NCI-H524 treated with DMSO at 0.1 percent for 48 hours (cell line): ENCODE measurements at places on chromosomes 6 and 20.
A peak's percentile ranks its signal among the peaks of the same experiment; 100 is the strongest.

- no peak for DNase-seq
These were observed 54.3 kb upstream of the BACH2 start for GRCh38 chr6:90350689-90351554.

GRCh38 chr6:37503309-37503965, 3.7 kb upstream of the CCDC167 start:
- peak; percentile 62 for DNase-seq

DNA sequence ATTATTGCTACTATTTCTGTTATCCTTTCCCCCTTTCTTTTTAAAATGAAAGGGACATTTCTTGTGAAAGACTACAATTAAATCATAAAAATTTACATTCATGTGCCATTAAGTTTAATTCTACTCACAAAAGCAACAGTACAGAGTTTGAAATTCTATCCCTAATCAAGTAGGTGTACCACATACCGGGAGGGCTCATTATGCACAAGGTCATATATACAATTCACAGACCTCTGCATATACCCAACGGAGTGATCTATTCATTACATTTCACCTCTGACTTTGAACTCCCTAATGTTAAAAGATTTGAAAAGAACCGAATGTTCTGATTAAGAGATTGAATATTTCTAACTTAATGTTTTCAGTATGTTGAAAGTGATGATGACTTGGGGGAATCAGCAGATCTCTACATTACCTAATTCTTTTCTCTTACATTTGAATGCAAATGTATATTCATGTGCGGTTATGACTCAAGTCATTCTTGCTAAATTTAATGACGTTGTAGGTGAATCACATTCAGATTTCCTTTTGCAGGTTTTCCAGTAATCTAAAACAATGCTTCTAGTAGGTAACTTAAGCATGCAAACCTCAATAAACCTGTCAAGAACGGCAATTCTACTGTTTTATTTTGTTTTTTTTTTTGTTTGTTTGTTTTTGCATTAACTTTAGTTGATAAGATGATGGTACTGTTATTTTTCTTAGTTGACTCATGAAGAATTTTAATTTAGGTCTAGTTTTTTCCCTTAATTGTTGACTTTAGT, 7.3 kb downstream of the EYA4 start:
- DNase-seq = no peak

DNA sequence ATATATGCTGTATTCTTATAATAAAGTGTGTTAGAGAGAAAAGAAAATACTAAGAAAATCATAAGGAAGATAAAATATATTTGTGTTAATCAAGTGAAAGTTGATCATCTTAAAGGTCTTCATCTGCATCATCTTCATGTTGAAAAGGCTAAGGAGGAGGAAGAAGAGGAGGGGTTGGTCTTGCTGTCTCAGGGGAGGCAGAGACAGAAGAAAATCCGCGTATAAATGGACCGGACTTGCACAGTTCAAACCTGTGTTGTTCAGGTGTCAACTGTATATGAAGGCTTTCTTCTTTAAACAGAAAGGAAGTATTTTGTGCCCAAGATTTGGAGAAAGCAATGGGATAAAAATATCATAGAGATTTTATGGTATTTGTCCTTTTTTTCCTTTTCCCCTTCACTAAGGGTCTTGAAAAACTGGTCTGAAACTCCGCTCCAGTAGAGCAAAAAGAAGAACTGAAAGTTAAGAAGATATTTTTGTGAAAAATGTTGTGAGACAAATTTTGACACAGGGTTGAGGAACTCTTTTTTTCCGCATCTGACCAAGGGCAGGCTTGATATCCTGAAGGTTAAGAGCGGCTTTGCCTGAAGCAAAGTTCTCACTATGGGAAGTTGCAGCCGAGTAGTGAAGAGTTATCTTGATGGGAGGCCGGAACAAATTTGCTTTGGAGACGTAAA, 350.7 kb downstream of the LAMA2 start:
- DNase-seq = no peak

GRCh38 chr6:4129446-4129845, 5.9 kb downstream of the ECI2 start:
- DNase-seq = no peak

- DNase-seq = no peak
These were observed 5.1 kb downstream of the HLA-C start for GRCh38 chr6:31266567-31267360.

DNA sequence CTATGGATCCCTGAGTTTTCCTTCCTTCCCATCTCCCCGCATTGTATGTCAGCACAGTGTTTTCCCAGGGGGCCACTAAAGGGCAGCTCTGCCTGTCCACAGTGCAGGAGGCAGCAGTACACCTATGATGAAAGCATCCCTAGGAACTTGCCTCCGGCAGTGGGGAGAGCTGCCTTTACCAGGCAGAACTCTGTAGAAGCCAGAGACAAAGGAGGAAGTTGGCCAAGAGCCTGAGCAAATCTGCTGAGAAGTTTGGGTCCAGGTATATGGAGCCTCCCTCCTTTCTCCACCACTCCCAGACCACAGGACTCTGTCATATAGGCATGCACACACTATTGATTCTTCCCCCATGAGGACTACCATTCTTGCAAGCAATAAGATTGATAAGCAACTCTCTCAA, 282.7 kb downstream of the TBC1D7 start:
- no peak for DNase-seq

- DNase-seq = no peak
These were observed 29.8 kb upstream of the CCN2 start for GRCh38 chr6:131980791-131981623.

- no peak for DNase-seq
These were observed 125.3 kb upstream of the NOX3 start for GRCh38 chr6:155580904-155581303.

DNA sequence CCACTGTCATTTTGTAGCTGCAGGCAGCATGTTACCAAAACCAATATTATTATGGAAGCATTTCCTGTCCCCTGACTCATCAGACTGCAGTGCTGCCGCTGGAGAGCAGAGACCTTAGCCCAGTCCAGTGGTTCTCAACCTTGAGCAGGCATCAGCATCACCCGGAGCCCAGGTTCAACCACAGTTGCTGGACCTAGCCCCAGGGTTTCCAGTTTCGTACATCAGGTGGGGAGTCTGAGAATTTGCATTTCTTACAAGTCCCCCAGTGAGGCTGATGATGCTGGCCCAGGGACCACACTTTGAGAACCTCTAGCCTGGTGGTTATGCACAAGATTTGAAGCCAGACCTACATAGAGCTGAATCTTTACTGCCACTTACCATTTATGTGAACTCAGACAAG, 47.3 kb downstream of the LY86 start:
- no peak for DNase-seq
